ENCODE measurements at places on chromosomes 3 and 15.

GRCh38 chr15:76191539-76192244 lies 119.6 kb downstream of the ETFA start:
- no peak for DNase-seq

- no peak for DNase-seq
Observed at GRCh38 chr3:98563661-98564281, 29.6 kb downstream of the CPOX start.

DNA sequence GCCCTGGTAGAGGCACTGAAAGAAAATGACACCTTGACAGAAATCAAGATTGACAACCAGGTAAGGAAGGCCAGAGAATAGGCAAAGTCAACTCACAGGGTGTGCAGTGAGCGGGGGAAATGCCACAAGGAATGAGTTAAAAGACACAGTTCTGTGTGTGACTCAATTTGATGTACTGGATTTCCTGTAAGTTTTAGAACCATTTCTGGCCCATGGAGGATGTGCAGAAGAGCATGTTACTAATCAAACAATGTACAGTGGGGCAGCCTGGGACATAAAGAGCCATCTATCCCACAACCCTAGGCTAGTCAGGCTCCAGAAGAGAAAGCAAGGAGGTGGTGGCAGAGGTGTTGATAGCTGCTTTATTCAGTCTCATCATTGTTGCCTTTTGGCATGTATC lies 31.2 kb upstream of the TMOD3 start:
- no peak for DNase-seq

DNA sequence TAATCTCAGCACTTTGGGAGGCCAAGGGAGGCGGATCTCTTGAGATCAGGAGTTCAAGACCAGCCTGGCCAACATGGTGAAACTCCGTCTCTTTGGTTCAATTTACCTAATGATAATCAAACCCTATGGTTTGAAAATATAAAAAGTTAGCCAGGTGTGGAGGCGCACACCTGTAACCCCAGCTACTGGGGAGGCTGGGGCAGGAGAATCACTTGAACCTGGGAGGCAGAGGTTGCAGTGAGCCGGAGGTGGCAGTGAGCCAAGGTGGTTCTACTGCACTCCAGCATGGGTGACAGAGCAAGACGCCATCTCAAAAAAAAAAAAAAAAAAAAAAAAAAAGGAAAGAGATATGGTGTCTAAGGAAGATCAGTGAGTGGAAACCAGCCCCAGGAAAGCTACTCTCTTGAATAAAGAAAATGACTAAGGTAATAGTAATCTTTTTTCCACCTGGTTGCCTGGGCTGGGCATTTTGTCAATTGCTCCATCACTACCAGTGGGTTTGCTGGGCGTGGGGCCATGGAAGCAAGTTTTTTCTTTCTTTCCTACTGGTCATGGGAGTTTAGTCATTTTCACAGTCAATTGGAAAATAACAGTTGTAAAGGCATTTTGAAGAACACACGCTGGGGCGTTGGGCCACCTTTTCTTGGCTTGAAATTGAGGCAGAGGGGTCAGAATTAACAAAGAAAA lies 387.6 kb upstream of the RGMA start:
- DNase-seq = no peak

DNA sequence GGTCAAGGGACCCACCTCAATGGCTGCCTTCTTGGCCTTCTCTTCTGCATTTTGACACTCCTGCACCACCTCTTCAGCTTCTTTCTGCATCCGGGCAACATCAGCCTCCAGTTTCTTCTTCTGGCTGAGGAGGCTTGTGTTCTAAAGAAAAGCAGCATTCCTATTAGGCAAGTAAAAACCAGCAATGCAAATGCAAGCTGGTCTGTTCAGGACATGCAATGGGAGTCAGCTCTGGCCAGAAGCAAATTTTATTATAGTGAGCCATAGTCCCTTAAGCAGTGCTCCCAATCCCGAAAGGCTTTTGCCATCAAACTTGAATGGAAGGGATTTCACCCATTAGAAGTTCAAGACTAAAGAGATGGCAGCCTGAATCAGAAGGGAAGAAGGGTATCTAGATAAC lies 97.7 kb downstream of the HHLA2 start:
- no peak for DNase-seq

GRCh38 chr15:74592222-74592621 lies 23.4 kb upstream of the CLK3 start:
- DNase-seq = no peak

DNA sequence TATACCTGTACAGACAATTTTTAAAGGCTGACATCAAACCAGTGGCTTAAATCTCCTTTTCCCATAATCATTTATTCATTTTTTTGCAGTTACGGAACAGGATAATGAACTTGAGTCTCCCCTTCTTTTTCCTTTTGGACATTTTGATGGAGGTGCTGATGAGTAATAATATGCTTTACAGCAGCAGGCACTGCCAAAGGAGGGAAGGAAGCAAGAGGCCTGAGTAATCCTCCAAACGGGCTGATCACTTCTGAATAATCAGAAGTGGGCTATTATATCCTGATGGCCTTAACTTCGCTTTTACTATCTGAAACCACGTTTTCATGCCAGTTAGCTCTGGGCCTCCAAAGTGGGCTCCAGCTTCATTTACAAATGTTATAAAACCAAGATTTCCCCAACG lies 527.2 kb downstream of the FOXP1 start:
- DNase-seq = no peak

Data from NCI-H1105 (cell line).